ENCODE measurements at places on chromosomes 5 and 9.

- DNase-seq = no peak
Measured at GRCh38 chr9:105313238-105313637, 68.8 kb downstream of the SLC44A1 start.

DNA sequence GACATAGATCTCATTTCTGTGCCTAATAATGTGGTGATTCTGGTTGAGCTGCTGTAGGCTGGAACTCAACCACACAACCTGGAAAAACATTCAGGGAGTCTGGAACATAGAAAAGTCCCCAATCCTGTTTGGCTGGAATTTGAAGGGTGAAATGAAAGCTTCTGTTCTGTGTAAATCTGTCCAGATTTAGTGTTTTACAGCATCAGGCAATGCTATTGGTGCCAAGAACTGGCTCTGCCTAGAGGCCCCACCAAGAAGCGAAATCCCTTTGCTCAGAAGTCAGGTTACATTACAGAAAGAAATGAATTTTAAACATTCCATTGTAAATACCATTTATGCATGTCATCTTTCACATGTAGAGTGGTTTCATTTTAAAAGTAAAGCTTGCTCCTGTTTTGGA, 56.3 kb downstream of the TMEM174 start:
- DNase-seq = no peak

GRCh38 chr9:4116071-4116581, 183.7 kb downstream of the GLIS3 start:
- DNase-seq = no peak

- DNase-seq = no peak
Measured at GRCh38 chr9:137138058-137138721, 764 bp upstream of the GRIN1 start.

DNA sequence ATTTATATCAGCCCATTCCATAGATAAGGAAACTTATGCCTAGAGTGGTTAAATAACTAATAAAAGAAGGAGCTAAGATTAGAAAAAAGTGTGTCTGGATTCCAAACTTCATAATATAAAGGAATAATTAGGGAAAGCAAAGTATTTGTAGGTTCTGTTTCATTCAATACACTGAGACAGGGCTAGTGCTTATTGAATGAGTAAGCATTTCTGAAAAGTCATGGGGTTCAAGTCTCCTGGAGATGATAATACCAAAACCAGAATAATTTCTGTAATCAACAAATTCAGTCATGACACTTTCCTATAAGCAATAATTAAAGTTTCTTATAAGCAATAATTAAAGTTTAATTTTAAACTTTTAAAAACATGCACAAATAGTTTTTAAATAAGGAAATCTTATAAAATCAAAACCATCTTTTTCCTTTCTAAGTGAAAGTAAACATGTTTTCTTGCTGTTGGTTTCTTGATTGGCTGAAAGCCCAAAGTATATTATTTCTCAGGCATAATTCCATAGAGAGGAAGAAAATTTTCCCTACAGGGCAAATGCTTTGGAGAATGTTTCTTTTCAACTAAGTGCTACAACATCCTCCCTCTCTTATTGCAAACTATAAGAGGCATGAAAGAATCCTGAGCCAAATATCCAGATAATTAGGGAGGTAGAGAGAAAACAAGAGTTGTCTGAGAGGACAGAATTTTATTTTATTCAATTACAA, 510.2 kb downstream of the PRELID2 start:
- DNase-seq = no peak

- DNase-seq = no peak
Measured at GRCh38 chr9:30677221-30677620, 1707.2 kb upstream of the ACO1 start.

GRCh38 chr5:94263068-94263467, 355.3 kb downstream of the KIAA0825 start:
- DNase-seq = no peak

Measured in colonic mucosa (tissue), 4 donors.